ENCODE measurements at places on chromosomes 13 and 19.

GRCh38 chr13:33450956-33451709, 165.6 kb upstream of the STARD13 start:
- DNase-seq: no peak

DNA sequence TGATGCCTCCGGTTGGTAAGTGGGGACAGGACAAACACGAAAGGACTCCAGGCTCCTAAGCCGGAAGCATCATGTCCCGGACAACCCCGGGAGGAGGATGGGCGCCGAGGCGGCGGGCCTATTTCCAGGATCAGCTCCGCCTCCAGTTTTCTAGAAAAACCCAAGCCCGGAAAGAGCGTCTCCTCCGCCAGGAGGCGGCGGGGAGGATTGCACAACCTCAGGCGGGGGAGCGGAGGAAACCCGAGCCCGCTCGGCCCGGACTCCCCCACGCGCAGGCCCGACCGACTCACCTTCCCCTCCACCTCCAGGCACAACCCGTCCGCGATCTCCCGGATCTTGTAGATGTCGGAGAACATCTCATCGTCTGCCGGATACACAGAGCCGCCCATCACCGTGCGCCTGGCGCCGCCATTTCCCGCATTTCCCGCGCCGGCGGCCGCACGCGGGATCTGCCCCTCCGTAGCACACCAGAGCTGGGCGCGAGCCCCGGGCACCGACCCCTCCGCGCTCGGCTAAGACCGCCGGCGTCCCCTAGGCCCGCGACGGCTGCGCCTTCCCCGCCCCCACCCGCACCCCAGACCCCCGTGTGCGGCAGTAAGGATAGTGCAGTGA, 455 bp downstream of the TPT1 start:
- peak; percentile 73 for DNase-seq

DNA sequence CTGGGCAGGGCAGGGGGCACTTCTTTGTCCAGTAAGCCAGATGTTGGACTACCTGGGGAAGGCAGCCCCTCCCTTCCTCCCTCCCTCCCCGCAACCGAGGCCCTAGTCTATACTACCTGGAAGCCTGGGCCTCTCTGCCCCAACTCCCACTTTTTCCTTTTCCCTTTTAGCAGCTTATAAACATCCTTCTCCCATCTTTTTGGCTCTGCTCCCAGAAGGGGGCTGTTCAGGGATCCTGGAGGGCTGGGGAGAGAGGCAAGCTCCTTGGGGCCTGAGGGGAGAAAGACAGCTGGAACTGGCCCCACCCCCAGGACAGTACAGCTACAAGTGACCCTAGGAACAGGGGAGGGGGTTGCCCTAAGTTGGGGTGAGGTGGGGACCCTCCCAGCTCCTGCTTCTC, 44.9 kb downstream of the LYL1 start:
- DNase-seq: no peak

DNA sequence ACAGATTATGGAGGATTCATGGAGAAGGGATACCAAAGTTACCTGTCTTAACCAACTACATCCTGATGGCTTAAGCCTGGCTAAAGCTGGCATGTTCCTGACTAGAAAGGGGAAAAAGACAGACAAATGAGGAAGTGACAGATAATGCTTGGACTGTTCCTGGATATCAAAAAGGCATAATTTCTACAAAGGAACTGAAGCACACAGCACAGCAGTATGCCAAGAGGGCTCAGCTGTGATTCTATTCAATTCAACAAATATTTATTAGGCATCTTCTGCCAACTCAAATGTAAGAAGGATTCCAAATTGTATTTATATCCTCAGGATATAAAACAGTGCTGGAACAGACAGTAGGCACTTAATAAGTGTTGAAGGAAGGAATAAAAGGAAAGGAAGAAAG, 59.5 kb downstream of the KLF12 start:
- DNase-seq: no peak

DNA sequence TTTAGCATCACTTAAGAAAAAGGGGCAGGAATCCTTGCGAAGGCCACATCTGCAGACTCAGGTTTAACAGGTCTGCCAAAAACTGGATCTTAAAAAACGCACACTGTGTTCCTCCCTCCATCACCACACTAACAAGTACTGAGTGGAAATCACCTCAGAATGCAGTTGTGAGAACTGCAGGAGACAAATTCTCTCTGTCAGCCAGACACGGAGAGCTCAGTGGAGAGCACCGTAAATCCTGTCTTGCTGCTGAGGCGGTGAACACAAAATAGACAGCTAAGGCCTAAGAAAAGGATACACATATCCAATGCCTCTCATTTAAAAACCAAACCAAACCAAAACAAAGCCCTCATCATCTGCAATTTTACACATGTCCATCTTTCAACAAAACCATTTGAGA, 1287.6 kb downstream of the EFNB2 start:
- DNase-seq: no peak

Measured in stimulated activated CD4-positive, alpha-beta T cell treated with anti-CD3 and anti-CD28 coated beads, Interleukin-12 subunit alpha, Interleukin-12 subunit beta, amount 100 ng/mL, for 4 hours (primary cell).